Activated CD4-positive, alpha-beta memory T cell treated with anti-CD3 and anti-CD28 coated beads for 36 hours (primary cell): ENCODE measurements at places on chromosomes 11 and 22. TPM values are rescaled to one million over a fixed set of nuclear protein-coding genes. Genes with fewer than 3 reads are reported as not detected.
A peak's percentile ranks its signal among the peaks of the same experiment; 100 is the strongest.

- DNase-seq, result no peak
Observed at GRCh38 chr11:72358466-72359405, 75.6 kb downstream of the CLPB start.

DNA sequence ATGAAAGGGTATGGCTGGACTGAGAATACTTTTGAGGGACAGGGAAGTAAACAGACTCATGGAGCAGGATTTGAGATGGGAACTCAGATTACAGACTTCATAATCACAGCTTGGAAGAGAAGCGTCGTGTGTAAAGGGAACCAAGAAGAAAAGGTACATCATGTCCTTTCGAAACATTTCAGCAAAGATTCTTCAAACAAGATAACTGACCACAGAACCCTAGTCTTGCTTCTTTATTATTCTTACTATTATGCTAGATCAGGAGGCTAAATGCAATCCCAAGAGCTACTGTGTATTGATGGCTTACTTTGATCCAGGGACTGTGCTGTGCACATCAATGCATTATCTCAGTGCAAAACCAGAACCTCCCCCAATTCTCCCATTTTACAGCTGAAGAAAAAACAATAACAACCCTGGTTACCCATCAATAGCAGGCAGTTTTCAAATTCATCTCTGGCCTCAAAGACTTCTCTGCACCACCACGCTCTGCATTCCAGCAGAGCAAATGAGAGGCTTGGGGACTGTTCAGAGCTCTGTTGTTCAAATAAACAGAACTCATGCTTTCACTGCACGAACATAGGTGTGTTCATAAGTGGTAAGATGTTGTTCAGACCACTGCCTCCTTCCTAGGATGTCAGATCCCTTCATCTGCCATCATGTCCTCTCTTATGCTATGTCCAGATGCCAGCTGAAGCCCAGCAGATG, 104.8 kb upstream of the NAV2 start:
- no peak for DNase-seq

- peak; percentile 15 for DNase-seq
Observed at GRCh38 chr11:59865031-59865430, 1.3 kb downstream of the TCN1 start.

DNA sequence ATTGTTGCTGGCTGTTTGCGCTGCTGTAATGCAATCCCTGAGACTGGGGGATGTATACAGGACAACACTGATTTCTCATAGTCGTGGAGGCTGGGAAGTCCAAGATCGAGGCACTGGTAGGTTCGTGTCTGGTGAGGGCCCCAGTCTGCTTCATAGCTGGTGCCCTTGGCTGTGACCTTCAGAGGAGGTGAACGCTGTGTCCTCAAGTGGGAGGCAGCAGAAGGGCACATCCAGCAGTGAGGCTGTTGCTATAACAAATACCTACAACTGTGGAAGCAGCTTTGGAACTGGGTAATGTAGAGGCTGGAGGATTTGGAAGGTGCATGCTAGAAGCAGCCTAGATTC, 21.3 kb downstream of the KRTAP5-5 start:
- no peak for DNase-seq

DNA sequence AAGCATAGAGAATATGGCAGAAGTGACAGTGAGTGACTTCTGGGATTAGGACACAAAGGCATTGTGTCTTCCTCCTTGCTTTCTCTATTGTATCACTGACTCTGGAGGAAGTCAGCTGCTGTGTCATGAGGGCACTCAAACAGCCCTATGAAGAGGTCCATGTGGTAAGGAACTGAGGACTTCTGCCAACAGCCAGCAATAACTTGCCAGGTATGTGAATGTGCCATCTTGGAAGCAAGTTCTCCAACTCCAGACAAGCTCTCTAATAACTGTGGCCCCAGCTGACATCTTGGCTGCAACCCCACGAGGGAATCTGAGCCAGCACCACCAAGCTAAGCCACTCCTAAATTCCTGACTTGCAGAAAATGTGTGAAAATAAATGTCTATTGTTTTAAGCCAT, 83.6 kb upstream of the ZBED5 start:
- no peak for DNase-seq

GRCh38 chr22:36336246-36337182, 51.3 kb downstream of the MYH9 start:
- no peak for DNase-seq

DNA sequence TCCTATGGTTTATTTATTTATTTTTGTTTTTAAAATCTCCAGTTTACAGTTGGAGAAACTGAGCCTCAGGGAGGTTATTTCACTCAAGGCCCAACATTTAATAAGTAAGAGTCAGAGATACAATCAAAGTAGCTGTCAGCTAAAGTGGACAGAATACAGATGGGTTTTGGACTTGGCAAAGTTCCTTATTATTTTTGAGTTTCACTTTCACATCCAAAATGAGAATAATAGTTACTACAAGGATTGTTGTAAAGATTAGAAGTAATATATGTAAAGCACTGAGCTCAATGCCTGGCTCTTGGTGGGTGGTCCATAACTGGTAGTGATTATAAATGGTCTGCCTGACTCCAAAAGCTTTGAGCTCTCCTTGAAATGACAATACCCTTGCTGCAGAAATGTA, 87.5 kb upstream of the SESN3 start:
- DNase-seq, result no peak

- no peak for DNase-seq
Observed at GRCh38 chr11:65100674-65101350, 4.8 kb downstream of the VPS51 start.

- DNase-seq, result no peak
Observed at GRCh38 chr11:42960521-42961088, 351.2 kb upstream of the API5 start.

GRCh38 chr11:44695169-44695833, 31.5 kb upstream of the TSPAN18 start:
- no peak for DNase-seq

GRCh38 chr11:130478204-130478701, 29.8 kb downstream of the ADAMTS15 start:
- no peak for DNase-seq

DNA sequence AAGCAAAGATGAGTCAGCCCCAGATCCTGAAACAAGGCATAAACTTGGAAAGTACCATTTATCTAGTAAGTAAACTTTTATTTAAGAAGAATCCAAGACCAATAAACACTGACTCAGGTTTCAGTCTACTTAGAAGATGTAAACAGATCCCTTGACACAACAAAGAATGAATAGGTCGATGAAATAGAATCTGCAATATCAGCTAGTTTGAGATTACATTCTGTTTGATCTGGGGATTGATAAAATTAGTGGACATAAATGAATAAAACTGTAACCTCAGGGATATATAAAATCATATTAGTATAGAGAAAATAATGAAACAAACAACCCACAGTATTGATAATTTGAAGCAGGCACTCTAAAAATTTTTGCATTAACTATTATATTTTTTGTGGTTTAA, 708.9 kb downstream of the FAM181B start:
- no peak for DNase-seq

- peak; percentile 63 for DNase-seq
Observed at GRCh38 chr11:64553554-64554201, 37.3 kb upstream of the SLC22A12 start.

GRCh38 chr11:37978647-37979046, 1380.6 kb upstream of the RAG2 start:
- no peak for DNase-seq

DNA sequence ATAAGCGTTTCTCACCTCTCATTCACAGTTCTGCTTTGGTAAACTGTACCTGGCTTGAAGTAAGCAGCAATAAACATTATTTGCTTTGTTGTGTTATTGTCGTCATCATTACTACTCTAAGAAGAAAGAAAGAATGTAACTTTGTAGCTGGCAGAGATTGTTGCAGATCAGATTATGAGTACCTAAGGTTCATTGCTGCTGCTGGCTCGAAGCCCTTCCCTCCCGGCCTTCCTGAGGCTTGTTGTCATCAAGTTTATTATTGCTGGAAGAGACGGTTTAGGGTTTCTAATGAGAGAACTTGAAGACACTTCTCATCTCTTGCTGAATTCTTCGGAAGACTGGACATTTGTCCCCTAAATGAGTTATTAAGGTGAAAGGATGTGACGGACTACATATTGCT, 101.3 kb downstream of the GRAMD1B start:
- no peak for DNase-seq

DNA sequence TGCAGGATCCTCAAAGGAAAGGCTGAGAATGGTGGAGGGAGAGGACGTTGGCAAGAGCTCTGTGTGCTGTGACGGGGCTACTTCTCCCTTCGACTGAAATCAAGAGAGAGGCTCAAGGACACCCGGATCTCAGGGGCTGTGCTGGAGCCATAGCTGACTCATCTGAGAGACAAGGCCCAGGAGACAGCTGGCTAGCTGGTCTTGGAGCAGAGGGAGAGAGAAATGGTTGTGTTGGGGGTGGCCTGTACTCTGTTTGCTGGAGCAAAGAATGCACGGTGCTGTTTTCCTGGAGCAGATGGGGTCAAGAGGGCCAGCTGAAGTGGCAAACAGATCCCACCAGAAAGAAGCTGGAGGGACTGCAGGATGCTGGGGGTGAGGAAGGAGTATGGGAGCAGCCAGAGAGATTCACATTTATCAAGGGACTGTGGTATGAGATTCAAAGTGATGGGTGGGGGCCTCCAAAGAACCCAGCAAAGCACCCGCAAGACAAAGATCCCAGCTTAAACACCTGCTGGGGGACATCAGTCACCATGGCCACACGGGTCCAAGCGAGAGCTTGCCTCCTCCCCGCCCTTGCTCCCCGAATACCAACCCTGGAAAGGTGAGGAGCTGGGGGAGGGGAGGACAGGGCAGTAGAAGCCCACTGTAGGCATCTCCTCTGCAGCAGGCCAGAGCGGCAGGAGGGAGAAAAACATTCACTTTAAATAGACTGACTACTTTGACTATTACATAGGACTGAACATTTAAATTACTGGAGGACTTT, 40.8 kb downstream of the MAP6 start:
- DNase-seq, result no peak

DNA sequence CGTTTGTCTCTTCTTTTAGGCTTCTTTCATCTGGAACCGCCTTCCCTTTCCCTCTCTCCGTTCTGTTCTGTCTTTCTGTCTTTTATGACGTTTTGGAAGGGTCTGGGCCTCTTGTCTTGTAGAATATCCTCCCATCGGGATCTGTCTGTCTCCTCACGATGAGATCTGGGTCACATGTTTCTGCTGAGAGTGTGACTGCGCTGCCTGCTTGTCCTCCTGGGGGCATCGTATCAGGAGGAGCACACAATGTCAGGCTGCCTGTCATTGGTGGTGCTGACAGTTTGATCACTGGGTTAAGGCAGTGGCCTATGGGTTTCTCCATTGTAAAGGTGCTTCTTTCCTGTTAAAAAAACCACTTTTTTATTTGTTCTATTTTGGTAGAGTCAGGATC, 60.4 kb upstream of the PARVG start:
- DNase-seq, result no peak

GRCh38 chr11:20093775-20094174, 66.5 kb downstream of the DBX1 start:
- no peak for DNase-seq

DNA sequence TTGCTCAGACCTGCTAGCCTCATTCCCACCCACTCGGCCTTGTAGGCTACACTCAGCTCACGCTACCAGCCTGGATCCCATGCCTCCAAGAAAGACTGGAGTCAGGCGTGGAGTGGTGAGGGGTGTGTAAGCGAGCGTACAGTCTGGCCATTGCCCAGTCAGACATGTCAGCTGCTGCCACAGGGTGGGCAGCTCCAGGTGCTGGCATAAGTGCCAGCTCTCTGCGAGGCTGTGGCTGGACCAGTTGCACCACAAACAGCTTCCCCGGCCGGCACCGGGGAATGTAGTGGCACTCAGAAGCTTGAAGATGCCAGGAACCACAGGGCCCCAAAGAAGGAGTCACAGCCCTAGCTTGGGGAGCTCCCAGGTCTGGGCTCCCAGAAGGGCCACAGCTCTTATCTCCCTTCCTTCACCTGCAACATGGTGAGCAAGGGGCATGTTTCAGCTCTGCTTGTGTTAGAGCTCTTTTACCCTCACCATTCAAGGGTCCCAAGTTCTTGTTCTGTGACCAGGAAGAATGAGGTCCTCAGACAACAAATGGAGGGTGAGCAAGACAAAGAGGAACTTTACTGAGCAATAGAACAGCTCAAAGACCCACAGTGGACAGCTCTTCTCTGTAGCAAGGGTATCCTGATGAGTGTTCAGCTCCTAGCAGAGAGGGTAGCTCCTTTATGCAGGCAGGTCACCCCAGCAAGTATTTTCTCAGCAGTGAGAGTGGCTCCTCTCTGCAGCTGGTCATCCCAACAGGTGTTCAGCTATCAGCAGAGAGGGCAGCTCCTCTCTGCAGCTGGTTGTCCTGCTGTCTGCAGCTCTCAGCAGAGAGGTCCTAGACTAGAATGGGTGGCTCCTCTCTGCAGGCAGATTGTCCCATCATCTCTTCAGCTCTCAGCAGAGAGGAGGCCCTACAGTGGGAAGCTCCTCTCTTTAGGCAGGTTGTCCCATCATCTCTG, 6.0 kb downstream of the SBF2 start:
- DNase-seq, result no peak

- DNase-seq, result peak; percentile 6
Observed at GRCh38 chr11:1121813-1122663, 35.7 kb upstream of the MUC5AC start.

GRCh38 chr11:62142043-62142375, 18.2 kb downstream of the INCENP start:
- no peak for DNase-seq

GRCh38 chr11:60530454-60531100, 15.4 kb downstream of the MS4A13 start:
- no peak for DNase-seq

GRCh38 chr11:47587039-47587716, 700 bp downstream of the FAM180B start:
- DNase-seq, result no peak

GRCh38 chr11:94825031-94825430, 56.9 kb downstream of the AMOTL1 start:
- no peak for DNase-seq

DNA sequence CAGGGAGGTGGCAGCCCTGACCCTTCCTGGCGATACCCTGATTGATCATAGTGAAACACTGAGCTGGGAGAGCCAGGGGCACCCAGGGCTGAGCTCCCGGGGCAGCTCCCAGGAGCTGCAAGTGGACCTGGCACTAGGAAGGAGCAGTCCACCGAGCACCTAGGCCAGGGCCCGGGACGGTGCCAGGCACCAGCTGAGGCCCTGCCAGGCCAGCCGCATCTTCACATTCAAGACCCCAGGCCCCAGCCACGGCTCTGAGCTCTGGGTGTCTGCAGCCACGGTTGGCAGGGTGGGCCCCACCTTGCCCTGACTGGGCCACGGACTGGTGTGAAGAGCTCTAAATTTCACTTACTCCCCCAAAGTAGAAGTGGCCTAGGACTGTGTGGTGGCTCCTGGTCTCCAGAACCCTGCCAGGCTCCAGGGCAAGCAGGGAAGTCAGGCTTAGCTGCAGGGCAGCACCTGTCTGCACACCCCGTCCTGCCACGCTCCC, 58.3 kb downstream of the RTN4R start:
- no peak for DNase-seq

The RAG1 gene
- 0.41 TPM for total RNA-seq

The CASP1 gene
- total RNA-seq, result 37.1 TPM

The LUZP2 gene
- not detected for total RNA-seq

The C22orf42 gene
- total RNA-seq, result not detected

The MAJIN gene
- total RNA-seq, result 0.82 TPM

The ZNF280B gene
- 2.1 TPM for total RNA-seq

The ATL3 gene
- 31.3 TPM for total RNA-seq

The XKR3 gene
- not detected for total RNA-seq

The VEGFB gene
- total RNA-seq, result 82.1 TPM

The HEPN1 gene
- not detected for total RNA-seq
